ENCODE measurements at places on chromosomes 3 and 15.

DNA sequence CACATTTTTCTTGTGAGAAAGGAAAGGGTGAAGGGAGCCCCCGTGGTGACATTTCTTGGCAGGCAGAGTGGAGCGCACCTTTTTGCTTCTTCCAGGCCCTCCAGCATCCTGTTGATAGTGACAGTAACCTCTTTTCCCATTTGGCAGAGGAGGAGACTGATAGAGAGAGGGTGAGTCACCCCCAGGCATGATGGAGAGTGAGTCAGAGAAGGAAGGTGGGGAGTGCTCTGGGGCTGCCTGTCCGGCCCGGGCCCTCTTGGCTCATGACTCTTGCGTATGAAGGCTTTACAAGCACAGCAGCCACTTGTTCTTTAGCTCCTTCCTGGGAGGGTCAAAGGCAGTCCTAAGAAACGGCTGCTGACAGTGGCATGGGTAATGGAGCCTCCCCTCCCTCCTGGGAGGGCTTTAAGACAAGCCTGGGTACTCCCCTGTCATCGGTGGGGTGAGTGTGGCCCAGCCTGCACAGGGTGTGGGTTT is 16.0 kb downstream of the ANKRD63 start:
- peak; percentile 74 for DNase-seq

GRCh38 chr15:65922621-65923020 is 53.3 kb downstream of the RAB11A start:
- no peak for DNase-seq

DNA sequence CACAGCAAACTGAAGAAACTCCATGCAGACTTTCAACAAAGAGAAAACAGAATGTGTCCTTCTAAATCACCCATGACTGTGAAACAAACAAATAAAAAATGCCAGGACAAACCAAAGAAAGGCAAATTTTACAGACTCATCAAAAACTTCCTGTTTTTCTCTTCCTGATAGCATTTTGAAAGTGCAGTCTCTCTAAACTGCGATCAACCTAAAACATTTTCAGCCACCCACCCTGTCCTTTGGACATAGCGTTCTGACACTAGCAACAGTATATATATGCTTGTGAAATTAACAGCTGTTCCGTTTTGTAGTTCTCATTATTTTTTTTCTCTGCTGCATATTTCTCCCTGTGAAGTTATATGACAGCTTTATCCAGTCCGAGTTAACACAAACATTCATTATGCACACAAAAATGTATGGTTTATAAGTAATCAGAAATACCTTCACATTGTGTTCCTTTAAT is 151.7 kb downstream of the FBN1 start:
- DNase-seq = no peak

GRCh38 chr15:58240191-58240932 is 102.2 kb downstream of the AQP9 start:
- DNase-seq = no peak

GRCh38 chr3:153944084-153944483 is 177.1 kb upstream of the ARHGEF26 start:
- DNase-seq = no peak

DNA sequence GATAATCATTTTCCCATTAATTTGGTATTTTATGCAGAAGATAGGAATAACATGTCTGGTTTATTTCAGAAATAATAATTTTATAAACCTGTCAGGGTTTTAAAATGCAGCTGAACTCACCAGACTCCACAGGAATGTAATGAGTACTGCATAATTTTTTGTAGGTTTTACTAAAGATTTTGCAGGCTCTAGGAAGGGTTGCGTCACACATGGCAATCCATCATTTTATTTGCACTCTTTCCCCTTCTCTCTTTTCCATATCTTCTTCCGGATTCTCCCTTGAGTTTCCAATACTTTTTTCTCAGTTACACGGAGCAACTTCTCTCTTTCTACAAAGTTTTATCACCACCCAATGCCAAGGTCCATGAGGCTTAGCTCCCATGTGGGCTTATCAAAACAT is 234.7 kb downstream of the NFKBIZ start:
- DNase-seq = no peak

GRCh38 chr3:17182166-17182565 is 297.4 kb downstream of the PLCL2 start:
- DNase-seq = no peak

GRCh38 chr15:101318147-101318819 is 23.2 kb upstream of the SNRPA1 start:
- no peak for DNase-seq

GRCh38 chr3:30305021-30305420 is 301.4 kb upstream of the TGFBR2 start:
- no peak for DNase-seq

- DNase-seq = no peak
These were observed 82.7 kb upstream of the SELENOK start for GRCh38 chr3:53974324-53974723.

DNA sequence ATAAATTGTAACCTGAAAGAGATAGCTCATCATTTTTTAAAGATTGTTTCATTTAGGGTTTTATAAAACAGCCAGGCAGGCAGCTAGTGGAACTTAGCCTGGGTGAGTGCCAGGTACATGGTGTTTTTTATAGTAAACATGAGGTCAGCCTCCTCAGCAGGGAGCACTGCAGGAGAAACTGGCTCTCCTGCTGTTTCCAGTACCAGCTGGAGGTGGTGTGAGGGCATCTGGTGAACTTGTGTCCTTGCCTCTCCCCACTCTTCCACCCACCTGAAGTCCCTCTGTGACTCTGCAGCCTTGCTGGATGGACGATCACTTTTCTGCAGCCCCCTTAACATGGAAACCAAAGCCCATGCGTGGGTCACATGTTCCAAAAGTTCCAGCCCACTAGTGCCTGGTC is 128.4 kb downstream of the FAM174B start:
- DNase-seq = no peak

GRCh38 chr3:63325386-63325785 is 47.3 kb downstream of the SYNPR start:
- no peak for DNase-seq

GRCh38 chr15:47542312-47542989 is 174.9 kb upstream of the SEMA6D start:
- DNase-seq = no peak

DNA sequence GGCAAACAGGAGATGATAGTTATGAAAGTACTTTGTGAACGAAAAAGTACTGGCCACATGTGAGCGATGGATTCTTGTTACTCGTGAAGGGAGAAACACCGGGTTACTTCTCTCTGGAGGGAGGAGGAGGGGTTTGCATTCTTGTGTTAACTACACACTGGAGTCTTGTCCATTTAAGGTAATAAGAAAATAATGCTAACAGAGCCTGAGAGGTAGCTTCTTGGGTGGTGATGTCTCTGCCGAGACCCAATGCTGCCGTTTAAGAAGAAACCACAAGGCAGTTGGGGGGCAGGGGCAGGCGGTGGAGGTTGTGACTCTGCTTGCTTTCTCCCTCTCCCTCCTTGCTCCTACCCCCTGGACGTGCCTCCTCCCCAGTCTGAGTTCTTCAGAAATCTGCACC is 100.9 kb upstream of the ROPN1 start:
- DNase-seq = no peak

DNA sequence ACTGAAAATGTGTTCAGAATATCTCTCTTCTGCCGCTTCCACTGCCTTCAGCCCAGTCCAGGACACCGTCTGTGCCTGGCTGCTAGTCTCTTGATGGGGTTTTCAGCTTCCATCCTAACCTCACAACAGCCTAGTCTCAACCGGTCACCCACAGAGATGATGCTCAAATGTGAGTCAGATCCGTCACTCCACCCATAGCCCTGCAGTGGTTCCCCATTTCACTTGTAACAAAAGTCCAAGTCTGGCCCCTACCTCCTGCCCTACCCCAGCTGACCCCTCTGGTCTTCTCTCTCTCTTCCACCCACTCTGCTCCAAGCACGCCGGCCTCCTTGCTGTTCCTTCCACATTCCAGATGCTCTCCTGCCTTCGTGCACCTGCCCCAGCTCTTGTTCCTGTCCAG is 68.1 kb downstream of the PPARG start:
- DNase-seq = no peak

- DNase-seq = no peak
These were observed 5.7 kb downstream of the TBC1D23 start for GRCh38 chr3:100266531-100266930.

DNA sequence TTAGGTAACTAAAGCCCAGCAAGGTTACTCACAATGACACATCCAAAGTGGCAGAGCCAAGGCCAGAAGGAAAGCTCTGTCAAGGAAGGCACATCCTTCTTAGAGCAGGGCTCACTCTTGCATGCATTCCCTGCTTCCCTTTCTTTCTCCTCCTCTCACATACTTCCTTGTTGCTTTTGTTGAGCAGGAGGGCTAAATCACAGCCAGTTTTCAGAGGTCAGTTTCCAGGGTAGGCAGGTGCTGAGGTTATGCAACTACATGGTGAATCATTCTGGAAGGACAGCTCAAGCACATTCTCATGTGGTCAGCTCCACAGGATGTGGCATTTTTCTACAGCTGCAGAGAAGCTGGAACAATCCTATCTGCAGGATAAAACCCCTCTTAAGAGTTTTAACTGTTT is 275.6 kb downstream of the ZNF621 start:
- DNase-seq = peak; percentile 94

DNA sequence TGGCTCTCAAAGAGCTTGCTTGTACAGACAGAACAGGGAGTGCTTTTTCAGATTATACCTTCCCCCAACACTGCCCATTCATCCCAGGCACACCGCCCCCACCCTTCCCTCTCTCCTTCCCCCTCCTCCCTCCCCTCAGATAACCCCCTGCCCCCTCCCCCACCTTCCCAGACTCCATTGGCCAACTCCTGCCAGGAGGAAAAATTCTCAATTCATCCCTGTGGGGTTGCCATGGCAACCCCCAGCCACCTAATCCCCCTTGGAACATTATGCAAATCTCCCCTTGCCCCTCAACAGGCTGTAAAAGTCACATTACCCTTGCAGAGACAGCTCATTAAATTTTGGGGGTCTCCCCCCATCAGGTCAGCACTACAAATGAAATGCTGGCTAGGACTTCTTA is 14.3 kb downstream of the TLE3 start:
- DNase-seq = no peak

DNA sequence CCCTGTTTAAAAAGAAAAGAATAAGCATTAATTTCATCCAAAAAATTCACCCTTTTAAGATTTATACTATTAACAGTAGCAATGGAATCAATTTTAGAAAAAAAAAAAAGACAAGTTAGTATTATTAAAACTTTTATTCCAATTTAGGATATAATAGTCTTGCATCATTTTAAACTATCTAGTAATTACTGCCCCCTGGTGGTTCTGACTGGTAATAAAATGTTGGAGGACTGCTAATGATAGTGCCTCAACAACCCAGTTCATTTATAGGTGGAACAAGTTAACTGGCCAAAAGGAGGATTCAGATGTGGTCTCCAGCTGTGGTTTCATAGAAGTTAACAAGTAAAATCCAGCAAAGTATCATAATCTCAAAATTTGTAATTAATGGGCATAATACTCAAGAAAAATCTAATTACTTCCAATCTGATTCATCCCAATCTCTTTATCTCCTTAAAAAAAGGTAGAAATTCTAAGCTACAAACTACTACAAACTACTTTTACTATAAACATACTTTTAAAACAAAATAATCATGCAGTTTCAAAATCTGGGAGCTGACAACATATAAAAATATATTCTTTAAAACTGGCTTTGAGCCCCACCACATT is 30.7 kb upstream of the WDR49 start:
- peak; percentile 54 for DNase-seq

DNA sequence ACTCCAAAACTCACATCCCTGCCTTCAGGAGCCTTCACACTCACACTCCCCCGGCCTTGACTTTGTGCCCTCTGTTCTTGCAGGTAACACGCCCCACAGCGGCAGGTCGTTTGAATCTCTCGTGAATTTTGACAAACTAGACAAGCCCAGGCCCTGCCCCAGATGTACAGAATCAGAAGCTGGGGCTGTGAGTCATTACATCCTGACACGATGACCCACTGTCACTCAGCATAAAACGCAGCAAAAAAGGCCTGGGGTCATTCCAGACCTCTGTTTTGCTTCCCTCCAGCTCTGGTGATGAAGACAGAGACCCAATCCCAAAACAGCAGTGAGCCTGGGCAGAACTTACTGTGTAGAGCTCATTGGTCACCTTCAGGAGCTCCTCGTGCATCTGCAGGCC is 116.4 kb upstream of the RAD18 start:
- no peak for DNase-seq

DNA sequence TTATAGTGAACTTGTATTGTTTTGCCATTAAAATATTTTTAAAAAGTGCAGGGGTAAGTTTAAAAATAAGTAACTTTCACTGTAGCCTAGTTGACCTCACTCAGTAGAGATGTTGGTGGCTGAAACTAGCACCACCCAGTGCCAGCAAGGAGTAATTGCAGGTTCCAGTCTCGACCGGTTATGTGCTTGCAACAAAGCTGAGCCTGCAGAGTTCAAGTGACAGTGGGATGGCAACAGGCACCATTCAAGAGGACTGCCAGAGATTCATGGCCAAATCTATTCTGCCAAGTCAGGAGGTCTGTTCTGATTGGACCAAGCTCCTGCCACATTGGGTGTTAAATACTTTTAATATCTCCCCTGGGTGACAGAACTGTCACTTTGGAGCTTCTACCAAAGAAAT is 2.7 kb downstream of the ADAMTS7 start:
- peak; percentile 36 for DNase-seq

GRCh38 chr15:28022961-28023360 is 76.2 kb downstream of the OCA2 start:
- DNase-seq = no peak

- peak; percentile 17 for DNase-seq
These were observed 308.4 kb downstream of the PDCD6IP start for GRCh38 chr3:34106879-34107278.

GRCh38 chr3:68819361-68819760 is 113.0 kb downstream of the TAFA4 start:
- no peak for DNase-seq

- DNase-seq = peak; percentile 33
These were observed 45.7 kb downstream of the WDR76 start for GRCh38 chr15:43872416-43873020.

GRCh38 chr3:5431811-5432378 is 244.4 kb downstream of the EDEM1 start:
- DNase-seq = no peak

GRCh38 chr3:138941259-138941885 is 5.6 kb downstream of the FOXL2 start:
- DNase-seq = peak; percentile 43

DNA sequence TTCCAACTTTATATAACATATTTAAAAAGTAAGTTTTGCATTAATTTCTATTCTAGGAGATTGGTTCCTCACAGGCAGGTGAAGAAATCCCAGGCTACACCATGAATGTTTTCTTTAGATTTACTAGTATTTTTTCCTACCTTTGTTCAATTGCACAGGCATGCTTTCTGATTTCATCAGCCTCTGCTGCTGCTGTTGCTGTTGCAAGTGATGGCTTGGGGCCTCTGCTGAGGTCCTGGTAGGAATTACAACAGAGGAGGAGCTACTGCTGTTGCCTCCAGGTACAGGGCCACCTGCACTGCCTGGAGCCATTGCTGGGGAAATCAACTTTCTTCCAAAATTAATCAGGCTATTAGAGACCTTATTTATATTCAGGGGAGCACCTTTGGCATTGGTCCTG is 353.3 kb downstream of the PLCL2 start:
- peak; percentile 6 for DNase-seq

GRCh38 chr3:117411971-117412370 is 702.4 kb downstream of the TUSC7 start:
- DNase-seq = no peak

Data from SW480 (cell line).